NCI-H146 (cell line): ENCODE measurements at places on chromosomes 7 and 10.

DNA sequence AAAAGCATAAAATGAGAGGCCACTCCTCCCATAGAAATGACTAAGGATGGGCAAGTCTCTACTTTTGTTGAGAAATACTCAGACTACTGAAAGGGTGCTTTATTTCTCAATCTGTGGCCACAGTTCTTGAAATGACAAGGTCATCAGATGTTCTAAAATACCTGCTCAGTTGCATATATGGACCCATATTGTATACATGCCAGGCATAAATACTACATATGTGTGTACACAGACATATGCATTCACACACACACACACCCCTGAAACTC lies 691.5 kb upstream of the SORCS1 start:
- no peak for DNase-seq

DNA sequence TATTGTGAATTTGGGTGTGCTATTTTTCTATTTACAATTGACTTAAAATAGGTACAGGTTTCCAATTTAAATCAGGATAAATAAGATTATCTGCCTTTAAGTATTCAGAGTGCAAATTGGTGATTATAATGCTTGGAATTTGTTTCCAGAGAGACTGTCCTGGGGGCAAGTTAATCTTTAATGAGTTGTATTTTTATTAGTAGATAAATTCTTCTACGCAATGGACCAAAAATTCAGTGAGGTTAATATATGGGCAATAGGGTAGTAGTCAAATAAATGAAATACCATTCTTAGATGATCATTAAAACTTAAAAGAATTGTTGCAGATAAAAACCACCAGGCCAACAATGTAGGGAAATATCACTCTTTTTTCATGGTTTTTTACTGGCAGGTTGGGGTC lies 3.4 kb downstream of the BICC1 start:
- no peak for DNase-seq

GRCh38 chr7:94908323-94909178 lies 1.2 kb downstream of the PPP1R9A start:
- peak; percentile 64 for DNase-seq

DNA sequence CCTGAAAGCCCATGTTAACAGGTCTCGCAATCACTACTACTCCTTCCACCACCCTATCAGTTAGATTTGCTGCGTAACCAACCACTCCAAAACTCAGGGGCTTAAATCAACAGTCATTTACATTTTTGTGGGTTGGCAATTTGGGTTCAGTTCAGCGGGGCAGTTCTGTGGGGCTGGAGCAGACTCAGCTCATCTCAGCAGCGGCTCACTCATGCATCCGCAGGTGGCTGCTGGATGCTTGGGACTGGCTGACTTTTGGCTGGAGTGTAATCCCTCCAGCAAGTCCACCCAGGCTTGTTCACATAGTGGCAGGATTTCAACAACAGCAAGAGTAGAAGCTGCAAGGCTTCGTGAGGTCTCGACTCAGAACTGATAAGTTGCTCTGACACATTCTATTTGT lies 79.2 kb downstream of the NEUROD6 start:
- DNase-seq = no peak

DNA sequence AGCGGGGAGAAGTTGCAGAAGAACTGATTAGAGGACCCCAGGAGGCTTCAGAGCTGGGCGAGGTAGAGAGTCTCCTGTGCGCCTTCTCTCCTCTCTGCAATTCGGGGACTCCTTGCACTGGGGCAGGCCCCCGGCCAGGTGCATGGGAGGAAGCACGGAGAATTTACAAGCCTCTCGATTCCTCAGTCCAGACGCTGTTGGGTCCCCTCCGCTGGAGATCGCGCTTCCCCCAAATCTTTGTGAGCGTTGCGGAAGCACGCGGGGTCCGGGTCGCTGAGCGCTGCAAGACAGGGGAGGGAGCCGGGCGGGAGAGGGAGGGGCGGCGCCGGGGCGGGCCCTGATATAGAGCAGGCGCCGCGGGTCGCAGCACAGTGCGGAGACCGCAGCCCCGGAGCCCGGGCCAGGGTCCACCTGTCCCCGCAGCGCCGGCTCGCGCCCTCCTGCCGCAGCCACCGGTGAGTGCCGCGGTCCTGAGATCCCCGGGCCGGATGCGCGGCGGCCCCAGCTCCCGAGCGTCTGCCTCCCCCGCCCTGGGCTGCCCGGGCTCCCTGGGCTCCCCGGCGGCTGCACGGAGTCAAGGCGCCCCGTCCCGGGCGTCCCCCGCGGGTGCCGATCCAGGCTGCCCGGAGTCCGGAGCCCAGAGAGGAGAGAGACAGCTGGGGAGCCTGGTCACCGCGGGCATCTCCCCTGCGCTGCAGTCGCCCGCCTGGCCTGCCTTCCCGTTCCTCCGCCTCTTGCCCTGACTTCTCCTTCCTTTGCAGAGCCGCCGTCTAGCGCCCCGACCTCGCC lies at the start of gene PLAU:
PLAU (plus strand) TSS at position 369 of the 789 bp plus-strand sequence. CDS start 424 bp downstream, outside the sequence.
- DNase-seq = peak; percentile 59

DNA sequence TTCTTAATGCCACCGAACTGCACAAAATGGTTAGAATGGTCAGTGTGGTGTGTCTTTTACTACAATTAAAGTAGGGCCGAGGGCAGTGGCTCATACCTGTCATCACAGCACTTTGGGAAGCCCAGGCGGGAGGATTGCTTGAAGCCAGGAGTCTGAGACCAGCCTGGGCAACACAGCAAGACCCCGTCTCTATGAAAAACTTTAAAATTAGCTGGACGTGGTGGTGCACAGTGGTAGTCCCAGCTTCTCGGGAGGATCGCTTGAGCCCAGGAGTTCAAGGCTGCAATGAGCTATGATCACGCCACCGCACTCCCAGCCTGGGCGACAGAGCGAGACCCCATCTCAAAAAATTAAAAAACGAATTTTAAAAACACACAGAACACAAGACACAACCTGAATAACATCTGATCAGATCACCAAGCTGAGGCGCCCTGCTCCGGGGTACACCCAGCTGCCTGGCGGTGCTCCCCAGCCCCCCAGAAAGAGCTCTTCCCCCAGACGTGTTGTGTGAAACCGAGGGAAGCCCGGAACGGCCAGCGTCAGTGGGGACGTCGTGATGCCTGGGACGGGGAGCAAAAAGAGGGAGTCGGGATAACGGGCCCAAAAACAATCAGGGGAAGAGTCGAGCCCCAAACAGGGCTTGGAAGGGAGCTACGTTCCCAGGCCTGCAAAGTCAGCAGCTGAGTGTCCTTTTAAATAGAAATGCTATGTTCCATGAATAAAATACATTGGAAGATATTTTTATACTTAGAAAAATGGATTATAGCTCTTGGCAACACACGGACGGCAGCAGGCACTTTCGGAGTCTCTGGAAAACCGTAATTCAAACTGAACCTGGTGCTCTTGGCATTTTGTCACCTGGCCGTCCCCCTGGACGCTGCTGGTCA lies 80.7 kb upstream of the PDGFA start:
- no peak for DNase-seq

- DNase-seq = peak; percentile 34
These were observed 84.0 kb downstream of the LYZL1 start for GRCh38 chr10:29372920-29373319.

- DNase-seq = no peak
These were observed 102.5 kb downstream of the ACTR3B start for GRCh38 chr7:152862006-152862405.

GRCh38 chr7:30660331-30661255 lies 21.7 kb downstream of the CRHR2 start:
- DNase-seq = peak; percentile 77

- DNase-seq = no peak
These were observed 808.5 kb downstream of the PHTF2 start for GRCh38 chr7:78607099-78607498.

DNA sequence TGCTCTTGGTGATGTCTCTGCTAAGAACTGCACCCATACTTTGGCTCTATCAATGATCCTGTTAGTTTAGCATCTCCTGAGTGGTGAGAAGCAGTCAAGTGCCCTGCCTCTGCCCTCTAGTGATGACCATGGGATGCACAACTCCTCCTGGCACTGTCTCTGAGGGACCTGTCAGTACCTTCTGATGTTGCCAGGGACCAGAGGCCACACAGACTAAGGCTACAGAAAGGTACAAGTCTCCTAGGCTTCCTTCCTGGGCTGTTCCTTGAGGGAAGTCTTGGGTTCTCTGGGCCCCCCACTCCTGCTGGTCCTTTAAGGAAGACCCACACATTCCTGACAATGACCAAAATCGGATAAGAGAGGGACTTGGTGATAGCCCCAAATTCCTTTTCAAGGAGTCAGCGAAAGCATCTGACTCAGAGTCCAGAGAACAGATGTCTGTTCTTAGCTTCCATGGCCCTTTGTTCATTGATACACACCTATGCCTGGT lies 15.3 kb downstream of the NKX2-3 start:
- DNase-seq = no peak

DNA sequence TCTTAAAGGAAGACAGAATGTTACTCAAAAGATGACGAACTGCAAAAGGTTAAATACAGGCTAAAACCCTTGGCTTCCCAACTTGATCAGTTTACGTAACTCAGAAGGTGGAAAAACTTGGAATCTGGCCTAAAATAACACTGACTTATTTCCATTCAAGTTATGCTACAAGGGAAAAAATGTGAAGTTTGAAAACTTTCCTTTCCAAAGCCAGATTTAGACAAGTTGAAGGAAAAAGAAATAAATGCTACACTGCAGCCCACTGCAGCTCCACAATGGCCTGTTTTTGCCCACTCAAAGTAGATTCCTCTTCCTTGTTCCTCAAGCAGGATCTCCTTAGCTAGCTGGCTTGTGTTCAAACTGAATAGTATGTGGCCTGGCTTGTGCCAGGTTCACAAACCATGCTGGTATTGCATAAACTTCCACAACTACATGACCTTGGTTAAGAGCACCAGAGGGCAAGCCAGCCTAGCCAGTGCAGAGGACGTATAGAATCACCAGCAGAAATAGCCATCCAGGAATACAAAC lies 166.2 kb downstream of the CPEB3 start:
- DNase-seq = no peak

DNA sequence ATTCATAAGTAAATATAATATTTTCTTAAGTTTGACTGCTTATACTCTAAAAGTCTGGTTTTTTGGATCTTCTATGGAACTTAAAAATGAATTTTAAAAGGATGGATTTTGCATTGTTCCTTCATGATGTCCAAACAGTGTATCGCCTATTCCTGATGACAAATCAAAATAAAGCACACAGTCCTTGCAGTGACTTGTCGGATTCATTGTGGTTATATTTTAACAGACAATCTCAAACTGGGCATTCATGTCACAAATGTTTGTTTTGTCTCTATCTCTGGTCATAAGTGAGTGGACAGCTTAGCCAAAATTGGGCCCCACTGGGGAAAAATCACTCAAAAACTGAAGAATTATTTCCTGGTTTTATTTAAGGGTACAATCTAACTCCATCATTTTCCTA lies 74.8 kb downstream of the LMBR1 start:
- DNase-seq = no peak

GRCh38 chr7:20395511-20395910 lies 64.8 kb downstream of the ITGB8 start:
- no peak for DNase-seq

DNA sequence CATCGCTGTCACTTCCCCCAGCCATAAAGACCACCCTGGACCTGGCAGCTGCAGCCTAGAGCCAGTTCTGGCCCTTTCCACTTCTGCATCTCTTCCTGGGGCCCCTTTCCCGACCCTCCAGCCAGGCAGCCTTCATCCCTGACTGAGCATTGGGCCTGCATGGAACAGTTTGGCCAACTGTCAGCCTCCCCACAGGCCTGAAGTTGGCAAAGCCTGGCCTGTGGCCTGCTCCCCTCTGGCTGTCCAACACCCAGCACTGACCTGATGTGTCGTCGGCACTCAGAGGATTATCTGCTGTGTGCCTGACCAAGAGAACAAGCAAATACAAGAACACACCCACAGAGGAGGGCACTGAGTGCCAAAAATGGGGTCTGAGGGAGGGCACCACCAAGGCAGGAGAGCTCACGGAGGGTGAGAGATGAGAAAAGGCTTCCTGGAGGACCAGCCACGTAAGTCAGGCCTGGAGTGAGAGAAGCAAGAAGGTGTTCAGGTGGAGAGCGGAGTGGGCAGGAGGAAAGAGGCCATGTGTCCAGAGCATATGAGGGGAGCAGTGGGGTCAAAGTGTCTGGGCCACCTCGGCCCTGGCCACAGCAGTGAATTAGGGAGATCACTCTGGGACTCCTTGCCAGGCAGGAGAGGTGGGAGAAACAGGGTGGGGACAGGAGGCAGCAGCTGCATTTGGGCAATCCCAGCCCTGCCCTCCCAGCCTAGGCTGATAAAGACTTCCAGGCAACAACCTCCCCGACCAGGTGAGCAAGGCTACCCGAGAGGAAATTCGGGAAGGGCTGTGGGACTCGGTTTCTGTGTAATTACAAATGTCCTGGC lies 4.5 kb downstream of the GPRIN2 start:
- DNase-seq = no peak

GRCh38 chr7:26865094-26865388 lies 651 bp upstream of the SKAP2 start:
- no peak for DNase-seq

DNA sequence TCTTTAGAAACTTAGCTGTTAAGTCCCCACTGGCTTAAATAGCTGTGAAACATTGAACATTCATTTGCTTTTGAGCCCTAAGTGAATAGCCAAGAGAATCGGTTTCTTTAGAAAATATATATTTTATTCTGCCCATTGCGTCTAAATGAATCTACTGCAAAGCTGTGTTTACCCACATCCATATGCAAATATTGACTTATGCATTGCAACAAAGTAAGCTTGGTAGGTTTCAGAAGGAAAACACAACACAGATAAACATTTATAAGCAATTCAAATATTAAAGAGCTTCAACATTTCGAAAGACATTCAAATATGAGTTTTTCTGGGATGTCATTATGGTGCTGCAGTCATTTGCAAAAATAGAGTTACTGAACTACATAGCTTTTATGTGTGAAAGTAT lies 257.3 kb downstream of the SH2D4B start:
- DNase-seq = no peak

DNA sequence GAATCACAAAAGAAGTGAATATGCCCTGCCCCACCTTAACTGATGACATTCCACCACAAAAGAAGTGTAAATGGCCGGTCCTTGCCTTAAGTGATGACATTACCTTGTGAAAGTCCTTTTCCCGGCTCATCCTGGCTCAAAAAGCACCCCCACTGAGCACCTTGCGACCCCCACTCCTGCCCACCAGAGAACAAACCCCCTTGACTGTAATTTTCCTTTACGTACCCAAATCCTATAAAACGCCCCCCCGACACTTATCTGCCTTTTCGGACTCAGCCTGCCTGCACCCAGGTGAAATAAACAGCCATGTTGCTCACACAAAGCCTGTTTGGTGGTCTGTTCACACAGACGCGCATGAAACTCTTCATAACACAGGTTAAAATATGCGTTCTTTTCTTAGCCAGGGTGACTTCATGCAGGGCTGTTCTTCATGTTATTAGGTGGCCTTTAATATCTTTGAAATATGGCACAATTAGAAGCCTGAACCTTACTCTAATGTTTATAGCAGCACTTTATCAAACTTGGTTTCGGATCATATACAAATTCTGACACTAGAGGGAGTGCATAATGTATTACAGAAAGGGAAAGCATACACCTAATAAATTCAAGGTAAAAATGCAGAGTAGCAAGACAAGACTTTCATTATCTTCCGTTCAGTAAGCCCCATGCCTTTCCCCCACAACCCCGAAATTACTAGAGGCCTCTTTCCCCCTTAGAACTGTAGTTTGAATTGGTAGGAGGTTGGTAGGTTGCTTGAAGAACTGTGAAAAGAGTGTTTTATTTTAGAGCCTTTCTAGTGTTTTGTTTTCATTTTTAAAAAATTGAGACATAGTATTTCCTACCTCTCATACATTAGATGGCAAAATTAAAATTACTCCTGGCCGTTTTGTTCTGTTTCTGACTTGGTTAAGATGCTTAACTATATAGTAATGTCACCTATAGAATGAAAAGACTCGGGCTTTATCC lies 117.9 kb downstream of the NPY start:
- peak; percentile 46 for DNase-seq

- no peak for DNase-seq
These were observed 150.3 kb upstream of the FAM20C start for GRCh38 chr7:41917-42565.
